ENCODE measurements at places on chromosomes 4 and X. TPM values are rescaled to one million over a fixed set of nuclear protein-coding genes. Genes with fewer than 3 reads are reported as not detected.

The RHOXF1 gene
- not detected for total RNA-seq

The ARL9 gene
- total RNA-seq = not detected

- H3K4me3 ChIP-seq = no peak overlapping the region
- H3K36me3 ChIP-seq = no peaks in the 10 kb centered on the region
- no peak for DNase-seq
Measured at GRCh38 chrX:16140448-16140847, 17.1 kb downstream of the GRPR start.

DNA sequence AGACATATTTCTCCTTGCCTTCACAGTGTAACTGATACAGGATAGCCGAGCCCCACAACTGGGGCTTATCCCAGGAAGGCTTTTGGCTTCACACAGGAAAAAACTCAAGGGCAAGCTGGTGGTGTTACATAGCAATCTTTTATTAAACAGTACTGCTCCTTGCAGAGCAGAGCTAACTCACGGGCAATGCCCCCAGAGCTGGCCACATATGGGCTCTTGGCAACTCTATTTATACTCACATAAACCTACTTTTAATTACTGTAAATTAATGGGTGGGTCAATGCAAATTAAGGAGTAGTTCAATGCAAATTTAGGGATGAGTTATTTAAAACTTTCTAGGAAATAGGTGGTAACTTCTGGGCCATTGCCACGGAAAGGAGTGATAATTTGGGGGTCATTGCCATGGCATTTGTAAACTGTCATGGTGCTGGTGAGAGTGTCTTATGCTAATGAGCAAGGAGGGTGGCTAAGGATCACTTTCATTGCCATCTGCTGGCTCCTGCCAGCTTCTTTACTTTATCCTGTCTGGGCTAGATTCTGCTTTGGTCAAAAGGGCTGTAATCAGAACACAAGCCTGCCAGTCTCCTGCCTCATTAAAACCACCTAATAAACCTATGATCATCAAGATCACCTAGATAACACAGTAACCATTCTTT, 288.8 kb downstream of the CENPC start:
- H3K27me3 ChIP-seq = peaks cover 2% of the 10 kb centered on the region
- no peaks in the 10 kb centered on the region for H3K36me3 ChIP-seq
- H3K4me3 ChIP-seq = no peak overlapping the region
- no peaks in the 10 kb centered on the region for H3K4me1 ChIP-seq

The ARHGAP36 gene
- not detected for total RNA-seq

DNA sequence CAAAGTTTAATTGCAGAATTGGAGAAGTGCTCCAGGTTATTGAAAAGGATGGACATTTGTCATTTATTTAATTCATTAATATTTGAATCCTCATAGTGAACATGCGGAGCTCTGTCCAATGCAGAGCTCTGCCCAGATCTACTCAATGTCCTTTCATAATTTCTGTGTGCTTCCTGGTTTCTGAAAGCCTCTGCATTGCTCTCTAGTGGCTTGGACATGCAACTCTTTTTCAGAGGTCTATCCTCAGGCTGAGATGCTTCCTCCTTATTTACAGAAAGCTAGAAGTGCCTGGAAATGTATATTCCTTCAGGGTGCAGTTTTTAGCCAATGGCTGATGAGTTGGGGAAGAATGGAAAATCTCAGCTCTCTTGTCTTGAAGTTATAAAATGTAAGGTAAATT, 786.1 kb upstream of the AADAT start:
- H3K27me3 ChIP-seq = no peaks in the 10 kb centered on the region
- no peak for DNase-seq
- H3K4me3 ChIP-seq = no peak overlapping the region

GRCh38 chr4:140729344-140730049, 26.7 kb downstream of the TBC1D9 start:
- peaks cover 5% of the 10 kb centered on the region for H3K27me3 ChIP-seq
- no peaks in the 10 kb centered on the region for H3K36me3 ChIP-seq
- no peaks in the 10 kb centered on the region for H3K4me1 ChIP-seq
- DNase-seq = no peak

DNA sequence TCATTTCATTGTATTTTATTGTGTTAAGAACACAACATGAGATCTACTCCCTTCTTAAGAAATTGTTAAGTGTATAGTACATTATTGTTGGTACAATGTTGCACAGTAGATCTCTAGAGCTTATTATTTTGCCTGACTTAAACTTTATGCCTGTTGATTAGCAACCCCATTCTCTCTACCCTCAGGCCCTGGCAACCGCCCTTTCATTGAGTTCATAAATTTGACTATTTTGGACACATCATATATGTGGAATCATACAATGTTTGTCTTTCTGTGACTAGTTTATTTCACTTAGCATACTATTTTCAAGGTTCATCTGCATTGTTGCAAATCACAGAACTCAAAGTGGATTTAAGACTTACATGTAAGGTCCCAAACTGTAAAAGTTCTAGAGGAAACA, 222.1 kb downstream of the IL15 start:
- H3K27me3 ChIP-seq = peaks cover 6% of the 10 kb centered on the region
- no peak overlapping the region for H3K4me3 ChIP-seq
- DNase-seq = no peak
- H3K36me3 ChIP-seq = no peaks in the 10 kb centered on the region
- no peaks in the 10 kb centered on the region for H3K4me1 ChIP-seq
- H3K27ac ChIP-seq = no peak overlapping the region

The DACH2 gene
- not detected for total RNA-seq

GRCh38 chr4:114921191-114921590, 192.2 kb downstream of the NDST4 start:
- no peaks in the 10 kb centered on the region for H3K36me3 ChIP-seq
- no peak overlapping the region for H3K27ac ChIP-seq
- no peaks in the 10 kb centered on the region for H3K27me3 ChIP-seq
- no peak for DNase-seq

- H3K27ac ChIP-seq = no peak overlapping the region
- H3K36me3 ChIP-seq = no peaks in the 10 kb centered on the region
- H3K4me1 ChIP-seq = peaks cover 7% of the 10 kb centered on the region
- DNase-seq = no peak
Measured at GRCh38 chr4:6469144-6469543, 3.3 kb downstream of the PPP2R2C start.

DNA sequence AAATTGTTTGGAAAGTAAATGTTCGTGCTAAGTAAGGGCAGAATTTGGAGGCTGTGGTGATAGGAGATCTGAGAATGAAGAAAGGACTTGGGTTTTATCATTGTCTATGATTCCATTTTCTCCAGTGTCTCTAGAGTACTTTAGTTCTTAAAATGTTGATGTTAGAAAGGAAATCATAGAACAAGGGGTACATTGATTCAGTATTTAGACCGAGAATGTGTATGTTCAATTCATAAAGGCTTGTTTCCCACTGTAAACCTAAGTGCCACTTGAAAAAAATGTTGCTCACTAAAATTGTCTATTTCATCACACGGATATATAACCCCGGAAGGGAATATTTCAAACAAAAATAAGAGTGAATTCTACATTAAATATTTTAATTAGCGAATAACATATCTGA, 159.3 kb upstream of the ETNPPL start:
- no peak overlapping the region for H3K27ac ChIP-seq
- no peak for DNase-seq
- peaks cover 4% of the 10 kb centered on the region for H3K27me3 ChIP-seq
- no peaks in the 10 kb centered on the region for H3K36me3 ChIP-seq
- H3K4me1 ChIP-seq = no peaks in the 10 kb centered on the region

The TBC1D9 gene
- not detected for total RNA-seq

The PDCL2 gene
- not detected for total RNA-seq

GRCh38 chr4:30932581-30932980, 212.4 kb downstream of the PCDH7 start:
- H3K27ac ChIP-seq = no peak overlapping the region
- no peak for DNase-seq
- no peak overlapping the region for H3K4me3 ChIP-seq
- H3K4me1 ChIP-seq = no peaks in the 10 kb centered on the region
- no peaks in the 10 kb centered on the region for H3K36me3 ChIP-seq

The FGFR3 gene
- total RNA-seq = 0.21 TPM

DNA sequence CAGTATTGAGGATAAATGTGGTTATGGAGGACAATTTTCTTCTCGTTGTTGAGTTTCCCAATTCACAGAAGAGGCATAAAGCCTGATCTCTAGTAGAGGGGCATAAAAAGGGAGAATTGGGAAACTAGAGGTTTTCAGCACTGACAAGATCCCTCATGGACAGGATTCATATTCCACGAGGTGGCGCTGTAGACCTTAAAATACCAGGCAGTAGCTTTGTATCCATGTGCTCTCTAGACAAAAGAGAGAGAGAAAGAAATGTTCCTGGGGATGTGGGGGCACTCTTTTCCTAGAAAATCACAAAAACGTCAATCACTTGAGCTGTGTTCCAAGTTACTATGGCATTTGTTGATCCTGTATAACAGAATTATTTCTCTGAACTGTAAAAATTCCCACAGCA, 128.3 kb downstream of the MAGEE1 start:
- H3K27ac ChIP-seq = no peak overlapping the region
- no peaks in the 10 kb centered on the region for H3K27me3 ChIP-seq
- no peak overlapping the region for H3K4me3 ChIP-seq
- H3K4me1 ChIP-seq = no peaks in the 10 kb centered on the region

DNA sequence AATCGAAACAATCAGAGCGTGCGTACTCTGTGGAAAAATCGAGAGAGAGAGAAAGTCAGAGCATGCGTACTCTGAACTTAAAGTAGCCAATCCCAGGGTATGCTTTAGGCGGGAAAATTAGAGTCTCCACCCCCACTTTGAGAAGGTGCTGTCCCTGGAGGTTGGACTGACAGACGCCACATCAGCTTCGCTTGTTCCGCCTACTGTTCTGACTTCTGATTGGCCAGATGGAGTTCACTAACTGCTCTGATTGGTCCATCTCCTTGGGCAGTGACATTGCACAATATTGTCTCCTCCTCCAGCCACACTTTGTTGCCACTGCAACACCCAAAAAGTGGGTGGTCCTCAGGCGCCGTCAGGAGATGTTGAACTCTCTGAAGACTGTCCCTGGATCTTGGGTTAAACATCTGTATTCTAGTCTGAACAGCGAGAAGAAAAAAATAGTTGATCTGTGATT, at the start of gene SSX5:
Gene SSX5 (minus strand): TSS at position 51 of the 457 bp plus-strand sequence. CDS start 1,437 bp downstream, outside the sequence.
- H3K27me3 ChIP-seq = no peaks in the 10 kb centered on the region
- H3K4me3 ChIP-seq = no peak within 1 kb of the TSS
- H3K4me1 ChIP-seq = no peaks in the 10 kb centered on the region
- H3K36me3 ChIP-seq = no peaks in the 10 kb centered on the region
- no peak for DNase-seq

- H3K4me1 ChIP-seq = no peaks in the 10 kb centered on the region
- H3K27me3 ChIP-seq = no peaks in the 10 kb centered on the region
- H3K4me3 ChIP-seq = no peak overlapping the region
- no peak for DNase-seq
- H3K27ac ChIP-seq = no peak overlapping the region
Measured at GRCh38 chr4:147194604-147195003, 248.9 kb upstream of the TTC29 start.

GRCh38 chrX:2351999-2352995, 148.5 kb downstream of the DHRSX start:
- H3K4me1 ChIP-seq = peaks cover 2% of the 10 kb centered on the region
- peaks cover 47% of the 10 kb centered on the region for H3K36me3 ChIP-seq
- no peaks in the 10 kb centered on the region for H3K27me3 ChIP-seq
- H3K27ac ChIP-seq = no peak overlapping the region
- H3K4me3 ChIP-seq = no peak overlapping the region

The PLP1 gene
- not detected for total RNA-seq

- H3K27ac ChIP-seq = no peak overlapping the region
- DNase-seq = peak; percentile 5
- H3K4me3 ChIP-seq = no peak overlapping the region
- no peaks in the 10 kb centered on the region for H3K27me3 ChIP-seq
- H3K4me1 ChIP-seq = no peaks in the 10 kb centered on the region
- peaks cover 65% of the 10 kb centered on the region for H3K36me3 ChIP-seq
Measured at GRCh38 chr4:10083861-10084641, 32.5 kb downstream of the WDR1 start.

DNA sequence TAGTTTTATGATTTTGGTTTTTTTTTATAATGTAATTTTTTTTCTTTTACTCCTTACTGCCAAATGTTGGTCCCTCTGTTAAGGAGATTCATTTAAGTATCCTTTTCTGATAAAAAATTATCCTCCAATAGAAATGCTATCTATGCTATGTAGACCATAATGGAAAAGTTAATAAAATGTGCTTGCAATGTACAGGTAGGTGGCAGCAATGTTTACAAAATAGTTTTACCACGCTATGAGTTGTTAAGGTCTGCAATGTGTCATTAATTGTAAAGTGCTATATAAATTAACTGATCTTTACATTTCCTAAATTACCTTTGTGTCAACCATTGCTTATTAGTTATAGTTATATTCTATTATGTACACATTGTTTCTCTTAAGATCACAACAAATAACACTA, 3.8 kb upstream of the CENPC start:
- H3K27me3 ChIP-seq = no peaks in the 10 kb centered on the region
- no peak overlapping the region for H3K27ac ChIP-seq
- DNase-seq = no peak
- H3K4me3 ChIP-seq = no peak overlapping the region

DNA sequence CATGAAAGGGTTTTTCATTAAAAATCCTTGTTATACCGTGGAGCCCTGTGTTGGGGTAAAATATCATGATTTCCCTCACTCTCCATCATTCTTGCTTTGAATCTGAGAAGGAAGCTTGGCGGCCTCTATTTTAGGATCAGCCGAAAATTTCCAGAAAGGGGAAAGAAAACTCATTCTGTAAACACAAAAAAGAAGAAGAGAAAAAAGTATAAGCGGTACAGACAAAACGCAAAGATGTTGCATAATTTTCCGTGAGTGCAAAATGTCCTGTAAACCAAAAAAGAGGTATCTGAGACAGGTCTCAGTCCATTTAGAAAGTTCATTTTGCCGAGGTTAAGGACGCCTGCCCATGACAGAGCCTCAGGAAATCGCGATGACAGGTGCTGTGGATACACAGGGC, 5.3 kb downstream of the CSF2RA start:
- no peak overlapping the region for H3K27ac ChIP-seq
- H3K27me3 ChIP-seq = no peaks in the 10 kb centered on the region
- peaks cover 5% of the 10 kb centered on the region for H3K4me1 ChIP-seq
- DNase-seq = no peak
- H3K36me3 ChIP-seq = no peaks in the 10 kb centered on the region
